ENCODE measurements at places on chromosomes 3 and 15. TPM values are rescaled to one million over a fixed set of nuclear protein-coding genes. Genes with fewer than 3 reads are reported as not detected.

- no peak overlapping the region for H3K4me3 ChIP-seq
- no peaks in the 10 kb centered on the region for H3K27me3 ChIP-seq
- H3K4me1 ChIP-seq = no peaks in the 10 kb centered on the region
- no peak overlapping the region for H3K27ac ChIP-seq
Measured at GRCh38 chr3:71356265-71356664, 227.3 kb downstream of the FOXP1 start.

AMT gene
- 15.0 TPM for total RNA-seq

- H3K4me1 ChIP-seq = no peaks in the 10 kb centered on the region
- no peaks in the 10 kb centered on the region for H3K27me3 ChIP-seq
- H3K4me3 ChIP-seq = no peak overlapping the region
- no peaks in the 10 kb centered on the region for H3K36me3 ChIP-seq
- H3K27ac ChIP-seq = no peak overlapping the region
Measured at GRCh38 chr15:28873585-28874190, 12.1 kb upstream of the APBA2 start.

OR5K2 gene
- not detected for total RNA-seq

TCF12 gene
- 127 TPM for total RNA-seq

- H3K36me3 ChIP-seq = no peaks in the 10 kb centered on the region
- H3K27me3 ChIP-seq = no peaks in the 10 kb centered on the region
- H3K27ac ChIP-seq = no peak overlapping the region
- H3K4me1 ChIP-seq = peaks cover 6% of the 10 kb centered on the region
- no peak overlapping the region for H3K4me3 ChIP-seq
Measured at GRCh38 chr15:92034227-92034626, 180.7 kb downstream of the SLCO3A1 start.

- H3K4me1 ChIP-seq = peaks cover 1% of the 10 kb centered on the region
- no peaks in the 10 kb centered on the region for H3K27me3 ChIP-seq
- H3K27ac ChIP-seq = no peak overlapping the region
- DNase-seq = no peak
- H3K4me3 ChIP-seq = no peak overlapping the region
- H3K36me3 ChIP-seq = no peaks in the 10 kb centered on the region
Measured at GRCh38 chr3:47634996-47635395, 56.3 kb upstream of the CSPG5 start.

- no peak overlapping the region for H3K4me3 ChIP-seq
- no peak overlapping the region for H3K27ac ChIP-seq
- H3K4me1 ChIP-seq = peaks cover 7% of the 10 kb centered on the region
- no peak for DNase-seq
Measured at GRCh38 chr15:60476713-60477112, 2.2 kb downstream of the ICE2 start.

- no peak overlapping the region for H3K27ac ChIP-seq
- H3K27me3 ChIP-seq = no peaks in the 10 kb centered on the region
- no peak for DNase-seq
Measured at GRCh38 chr3:105260385-105260784, 106.3 kb upstream of the ALCAM start.

DNA sequence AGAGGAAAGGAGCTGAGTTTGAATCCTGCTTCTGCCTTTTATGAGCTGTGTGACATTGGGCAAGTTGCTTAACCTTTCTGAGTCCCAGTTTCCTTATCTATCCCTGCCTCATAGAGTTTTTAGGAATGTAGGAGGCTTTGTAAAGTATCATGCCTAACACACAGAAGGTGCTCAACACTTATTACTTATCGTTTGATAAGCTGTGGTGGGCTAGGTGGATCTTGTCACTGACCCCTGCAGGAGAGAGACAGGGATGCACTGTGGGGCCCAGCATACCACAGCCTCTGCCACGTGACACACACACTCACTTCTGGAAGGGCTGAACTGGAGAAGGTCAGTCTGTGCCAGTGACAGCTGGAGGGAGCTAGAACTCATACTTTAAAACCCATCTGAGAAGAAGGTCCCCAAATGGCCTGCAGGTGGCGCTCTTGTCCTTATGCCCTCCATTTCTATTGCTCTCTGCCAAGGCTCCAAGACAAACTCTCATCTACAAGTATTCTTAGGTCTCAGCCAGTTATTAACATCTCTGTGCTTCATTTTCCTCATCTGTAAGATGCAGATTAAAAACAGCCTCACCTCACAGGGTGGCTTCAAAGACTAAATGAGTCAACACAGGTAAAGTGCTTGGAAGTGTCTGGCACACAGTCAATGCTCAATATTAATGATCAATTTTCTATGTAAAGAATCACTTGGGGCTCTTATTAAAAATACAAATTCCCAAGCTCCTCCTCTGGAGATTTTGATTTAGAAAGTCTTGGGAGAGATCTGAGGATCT lies 57.5 kb upstream of the HACD2 start:
- H3K27me3 ChIP-seq = no peaks in the 10 kb centered on the region
- H3K4me1 ChIP-seq = peaks cover 2% of the 10 kb centered on the region
- DNase-seq = peak; percentile 89

CCDC66 gene
- total RNA-seq = 33.5 TPM

DNA sequence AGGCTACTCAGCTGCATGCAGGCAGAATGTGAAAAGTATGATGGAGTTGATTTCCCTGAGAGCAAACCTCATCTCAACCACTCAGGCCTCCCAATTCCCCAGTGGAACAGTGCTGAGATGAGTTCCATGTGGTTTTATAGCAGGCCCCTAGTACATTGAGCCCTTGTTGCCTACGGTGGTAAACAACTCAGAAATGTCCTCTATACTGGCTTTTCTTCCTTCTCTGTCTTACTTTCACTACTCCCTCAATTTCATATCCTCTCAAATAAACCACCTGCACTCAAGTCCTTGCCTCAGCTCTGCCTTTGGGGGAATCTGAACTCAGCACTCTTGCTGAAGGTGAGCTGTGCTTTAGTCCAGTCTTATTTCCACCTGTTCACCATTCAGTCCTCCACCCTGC lies 399.9 kb downstream of the PDCD6IP start:
- no peak for DNase-seq
- no peaks in the 10 kb centered on the region for H3K4me1 ChIP-seq
- no peaks in the 10 kb centered on the region for H3K27me3 ChIP-seq
- no peak overlapping the region for H3K4me3 ChIP-seq
- H3K36me3 ChIP-seq = no peaks in the 10 kb centered on the region
- no peak overlapping the region for H3K27ac ChIP-seq

DNA sequence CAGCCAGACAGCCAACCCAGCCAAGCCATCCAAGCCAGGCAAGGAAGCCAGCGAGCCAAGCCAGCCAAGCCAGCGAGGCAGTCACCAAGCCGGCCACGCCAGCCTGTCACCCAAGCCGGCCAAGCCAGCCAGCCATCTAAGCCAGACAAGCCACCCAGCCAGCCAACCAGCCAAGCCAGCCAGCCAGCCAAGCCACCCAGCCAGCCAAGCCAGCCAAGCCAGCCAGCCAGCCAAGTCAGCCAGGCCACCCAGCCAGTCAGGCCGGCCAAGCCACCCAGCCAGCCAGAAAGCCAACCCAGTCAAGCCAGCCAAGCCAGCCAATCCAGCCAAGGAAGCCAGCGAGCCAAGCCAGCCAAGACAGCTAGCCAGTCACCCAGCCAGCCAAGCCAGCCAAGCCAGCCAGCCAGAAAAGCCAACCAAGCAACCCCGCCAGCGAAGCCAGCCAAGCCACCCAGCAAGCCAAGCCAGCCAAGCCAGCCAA lies 201.2 kb downstream of the GOLGA6L6 start:
- no peaks in the 10 kb centered on the region for H3K27me3 ChIP-seq
- no peak overlapping the region for H3K27ac ChIP-seq
- H3K4me3 ChIP-seq = no peak overlapping the region
- no peaks in the 10 kb centered on the region for H3K36me3 ChIP-seq
- DNase-seq = peak; percentile 43

- H3K4me3 ChIP-seq = no peak overlapping the region
- H3K36me3 ChIP-seq = no peaks in the 10 kb centered on the region
- no peak for DNase-seq
- H3K4me1 ChIP-seq = no peaks in the 10 kb centered on the region
- H3K27me3 ChIP-seq = no peaks in the 10 kb centered on the region
Measured at GRCh38 chr3:158738653-158739052, 6.4 kb upstream of the RARRES1 start.

DNA sequence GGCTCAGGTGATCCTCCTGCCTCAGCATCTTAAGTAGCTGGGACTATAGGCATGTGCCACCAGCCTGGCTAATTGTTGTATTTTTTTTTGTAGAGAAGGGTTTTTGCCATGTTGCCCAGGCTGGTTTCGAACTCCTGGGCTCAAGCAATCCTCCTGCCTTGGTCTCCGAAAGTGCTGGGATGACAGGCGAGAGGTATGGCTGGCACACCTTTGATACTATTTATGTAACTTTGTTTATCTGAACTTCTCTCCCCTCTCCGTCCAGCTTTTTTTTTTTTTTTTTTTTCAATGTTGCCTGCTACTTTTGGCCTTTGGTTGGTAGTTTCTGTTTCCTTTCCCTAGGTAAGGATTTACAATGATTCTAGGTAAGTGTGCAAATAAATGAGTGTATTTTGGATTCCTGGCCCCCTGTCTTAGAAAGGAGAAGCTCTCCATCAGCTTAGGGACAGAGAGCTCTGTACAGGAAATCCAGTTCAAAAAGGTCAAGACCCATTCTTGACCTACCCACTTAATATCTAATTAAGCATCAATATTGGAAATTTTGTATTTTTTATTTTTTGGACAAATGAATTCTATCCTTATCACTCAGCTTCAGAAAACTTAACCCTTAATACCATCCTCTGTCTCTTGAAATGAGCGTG lies 6.8 kb downstream of the ARL6IP5 start:
- no peaks in the 10 kb centered on the region for H3K27me3 ChIP-seq
- no peak overlapping the region for H3K4me3 ChIP-seq
- no peaks in the 10 kb centered on the region for H3K36me3 ChIP-seq
- DNase-seq = no peak

Measured in ovary (tissue), 10 donors.